ENCODE measurements at places on chromosomes 13 and 19.
A peak's percentile ranks its signal among the peaks of the same experiment; 100 is the strongest.

DNA sequence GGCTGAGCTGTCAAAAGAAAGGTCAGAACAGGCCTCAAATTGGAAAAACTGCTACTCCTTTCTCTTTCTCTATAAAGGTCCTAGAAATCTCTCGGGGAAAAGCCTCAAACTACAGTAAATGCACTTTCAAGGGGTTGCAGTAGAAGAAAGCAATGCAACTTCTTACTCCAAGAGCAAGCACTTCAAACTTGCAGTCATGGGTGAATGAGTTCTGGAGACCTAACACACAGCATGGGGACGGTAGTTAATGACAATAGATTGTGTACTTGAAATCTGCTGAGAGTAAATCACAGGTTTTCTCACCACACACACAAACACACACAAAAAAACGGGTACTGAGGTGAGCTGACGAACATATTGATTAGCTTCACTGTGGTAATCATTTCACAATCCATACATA lies 11.8 kb downstream of the TUBGCP3 start:
- DNase-seq, result no peak

DNA sequence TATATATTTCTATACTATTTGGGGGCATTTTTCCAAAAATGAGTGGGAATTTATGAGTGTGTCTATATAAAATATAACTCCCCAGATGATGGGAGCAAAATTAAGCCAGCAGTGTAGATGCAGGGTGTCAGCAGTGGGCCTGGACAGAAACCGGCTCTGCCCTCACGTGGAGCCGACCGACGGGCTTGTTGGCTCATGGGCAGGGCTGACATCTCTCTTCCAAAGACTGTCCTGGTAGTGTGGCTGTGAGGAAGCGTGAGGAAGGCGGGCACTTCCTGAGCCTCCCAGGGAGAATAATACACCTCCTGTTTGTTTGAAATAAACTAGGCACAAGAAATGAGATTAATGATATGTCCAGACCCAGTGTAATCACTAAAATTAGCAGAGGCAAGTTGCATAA lies 206.5 kb downstream of the TEX29 start:
- no peak for DNase-seq

DNA sequence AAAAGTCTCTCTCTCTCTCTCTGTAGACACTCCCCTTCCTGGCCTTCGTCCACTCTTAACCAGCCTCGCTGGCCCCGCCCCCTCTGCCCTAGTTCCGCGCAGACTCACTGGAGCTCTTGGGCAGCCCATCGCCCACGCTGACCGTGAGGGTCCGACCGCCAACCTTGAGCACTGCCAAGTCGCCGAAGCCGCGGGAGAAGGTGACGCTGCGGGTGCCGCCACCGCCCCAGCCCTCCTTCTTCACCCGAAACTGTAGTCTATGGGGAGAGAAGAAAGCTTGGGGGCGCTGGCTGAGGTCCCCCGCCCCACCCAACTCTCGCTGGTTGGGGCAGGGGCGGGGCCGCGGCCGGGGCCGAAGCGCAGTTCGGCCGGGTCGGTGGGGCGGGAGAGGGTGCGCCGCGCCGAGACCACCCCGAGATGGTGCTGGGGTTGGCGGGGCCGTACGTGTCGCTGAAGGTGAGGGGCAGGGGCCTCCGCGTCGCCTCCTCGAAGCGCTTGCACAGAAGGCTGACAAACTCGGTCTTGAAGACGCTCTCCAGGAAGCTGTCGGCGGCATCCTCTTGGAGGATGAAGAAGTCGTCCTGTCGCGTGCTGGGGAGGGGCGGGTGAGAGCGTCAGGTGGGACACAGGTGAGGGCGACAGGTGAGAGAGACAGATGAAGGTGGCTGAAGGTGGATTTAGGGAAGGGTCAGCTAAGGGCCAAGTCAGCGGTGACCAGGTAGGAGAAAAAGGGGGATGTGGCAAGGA lies 12.6 kb upstream of the ZNF414 start:
- peak; percentile 87 for DNase-seq

DNA sequence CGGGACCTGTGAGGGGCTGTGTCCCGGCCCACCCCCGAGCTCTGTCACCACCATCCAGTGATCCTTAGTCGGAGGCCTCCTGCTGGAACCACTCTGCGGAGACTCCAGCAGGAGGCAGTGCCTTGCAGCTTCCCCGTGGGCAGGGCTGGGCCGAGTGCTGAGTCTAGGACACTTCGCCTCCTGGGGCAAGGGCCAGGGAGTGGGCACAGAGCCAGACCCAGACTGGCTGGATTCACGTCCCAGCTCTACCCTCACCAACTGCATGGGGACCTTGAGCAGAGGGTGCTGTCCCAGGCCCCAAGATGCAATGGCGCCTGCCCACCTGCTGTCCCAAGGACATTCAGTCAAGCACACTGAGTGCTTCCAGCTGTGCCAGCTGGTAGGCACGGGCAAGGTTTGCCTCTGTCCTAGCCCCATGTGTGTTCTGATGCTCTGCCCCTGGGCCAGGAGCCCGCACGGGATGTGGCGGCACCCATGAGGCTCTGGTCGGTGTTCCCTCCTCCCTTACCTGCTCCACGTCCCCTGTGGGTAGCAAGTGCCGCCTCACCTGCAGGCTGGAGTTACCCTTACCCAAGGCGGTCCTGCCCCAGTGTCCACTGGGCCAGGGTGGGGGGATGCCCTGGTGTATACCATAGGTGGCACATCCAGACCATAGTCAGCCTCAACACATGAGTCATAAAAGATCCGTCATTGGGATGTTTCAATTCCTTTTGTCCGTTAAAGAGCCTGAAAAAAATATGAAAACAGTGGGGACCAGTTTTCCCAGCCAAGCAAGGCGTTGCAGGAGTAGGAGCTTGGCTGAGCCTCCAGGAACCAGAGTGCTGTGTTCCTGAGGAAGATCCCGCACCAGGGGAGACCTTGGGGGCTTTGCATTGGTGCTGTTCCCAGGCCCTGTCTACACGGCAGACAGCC lies 7.4 kb downstream of the FZR1 start:
- DNase-seq, result no peak

DNA sequence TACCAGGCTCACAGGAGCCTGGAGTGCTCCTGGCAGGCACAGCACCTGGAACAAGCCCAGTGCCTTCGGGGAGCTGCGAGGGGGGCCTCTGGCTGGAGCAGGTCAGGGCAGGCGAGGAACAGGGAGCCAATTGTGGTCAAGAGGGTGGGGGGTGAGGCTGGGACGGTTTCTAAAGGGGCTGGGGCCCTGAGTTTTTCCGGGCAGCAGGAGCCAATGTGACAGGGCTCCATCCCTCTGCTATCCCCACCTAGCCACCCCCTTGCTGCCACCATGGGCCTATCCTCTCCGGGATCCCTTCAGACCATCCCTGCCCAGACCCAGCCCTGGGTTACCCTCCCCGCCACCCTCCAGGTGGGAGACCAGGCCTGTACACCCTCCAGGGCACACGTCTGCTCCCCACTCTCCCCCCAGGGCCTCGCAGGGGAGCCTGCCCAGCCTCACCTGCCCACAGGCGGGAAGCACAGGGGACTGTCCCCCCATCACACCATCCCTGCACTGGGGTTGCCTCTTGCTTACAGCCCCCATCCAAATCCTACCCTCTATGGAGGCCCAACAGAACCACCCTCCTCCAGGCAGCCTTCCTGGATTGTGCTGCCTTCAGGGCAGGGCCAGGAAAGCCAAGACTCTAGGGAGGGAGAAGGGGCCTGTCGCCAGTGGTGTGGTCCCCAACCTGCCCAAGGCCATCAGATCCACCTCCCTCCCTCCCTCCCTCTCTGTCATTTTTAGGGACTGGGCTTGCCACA lies 121.0 kb downstream of the URI1 start:
- no peak for DNase-seq

GRCh38 chr13:27425918-27426630 lies 1.7 kb downstream of the GTF3A start:
- peak; percentile 98 for DNase-seq

DNA sequence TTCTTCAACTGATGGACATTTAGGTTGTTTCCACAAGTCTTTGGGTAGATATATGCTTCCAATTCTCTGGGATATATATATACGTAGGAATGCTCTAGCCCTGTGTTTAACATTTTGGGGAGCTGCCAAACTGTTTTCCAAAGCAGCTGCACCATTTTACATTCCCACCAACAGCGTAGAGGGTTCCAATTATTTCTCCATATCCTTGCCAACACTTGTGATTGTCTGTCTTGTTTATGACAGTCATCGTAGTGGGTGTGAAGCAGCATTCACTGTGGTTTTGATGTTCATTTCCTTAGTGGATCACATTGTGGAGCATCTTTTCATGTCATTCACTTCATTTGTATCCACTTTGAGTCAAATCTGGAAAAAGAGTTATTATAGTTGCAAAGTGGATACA lies 4.7 kb upstream of the CBLC start:
- no peak for DNase-seq

DNA sequence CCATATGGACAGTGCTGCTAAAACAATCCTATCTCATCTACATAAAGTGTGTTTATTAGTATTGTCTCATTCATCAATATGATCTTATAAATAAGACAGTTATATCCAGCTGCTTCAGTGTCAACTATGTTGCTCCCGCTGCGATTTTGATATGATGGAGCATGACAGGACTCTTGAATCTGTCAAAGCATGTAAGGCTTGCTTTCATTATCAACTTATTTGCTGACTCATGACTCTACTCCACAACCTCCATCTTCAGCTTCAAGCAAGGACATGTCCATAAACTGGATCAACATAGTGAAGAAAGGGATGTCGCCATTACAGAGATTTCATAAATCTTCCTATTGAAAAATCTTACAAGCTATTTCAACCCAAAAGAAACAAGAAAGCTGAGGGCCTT lies 2812.6 kb downstream of the PCDH9 start:
- DNase-seq, result no peak

- no peak for DNase-seq
Measured at GRCh38 chr19:16530540-16531379, 11.5 kb downstream of the CHERP start.

GRCh38 chr19:937259-937694 lies 11.4 kb downstream of the ARID3A start:
- no peak for DNase-seq

DNA sequence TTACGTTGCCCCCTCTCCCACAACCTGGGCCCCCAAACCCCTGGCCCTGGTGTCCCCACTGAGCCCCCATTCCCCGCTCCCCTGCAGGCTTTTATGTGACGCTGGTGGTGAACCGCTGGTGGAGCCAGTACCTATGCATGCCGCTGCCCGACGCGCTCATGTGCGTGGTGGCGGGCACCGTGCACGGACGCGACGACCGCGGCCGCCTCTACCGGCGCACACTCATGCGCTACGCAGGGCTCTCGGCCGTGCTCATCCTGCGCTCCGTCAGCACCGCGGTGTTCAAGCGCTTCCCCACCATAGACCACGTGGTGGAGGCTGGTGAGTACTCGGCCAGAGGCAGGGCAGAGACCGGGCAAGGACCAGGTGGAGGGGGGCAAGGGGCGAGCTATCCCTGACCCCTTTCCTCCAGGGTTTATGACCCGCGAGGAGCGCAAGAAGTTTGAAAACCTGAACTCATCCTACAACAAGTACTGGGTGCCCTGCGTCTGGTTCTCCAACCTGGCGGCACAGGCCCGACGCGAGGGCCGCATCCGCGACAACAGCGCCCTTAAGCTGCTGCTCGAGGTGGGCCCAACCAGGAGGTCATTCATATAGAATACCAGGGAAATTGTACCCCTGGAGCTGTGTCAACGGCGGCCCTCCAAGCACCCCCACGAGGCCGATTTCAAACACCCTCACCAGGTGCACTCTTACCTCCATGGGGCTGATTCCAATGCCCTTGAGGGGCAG lies 3.0 kb downstream of the BEST2 start:
- no peak for DNase-seq

- no peak for DNase-seq
Measured at GRCh38 chr13:81738364-81738763, 1397.4 kb upstream of the SPRY2 start.

DNA sequence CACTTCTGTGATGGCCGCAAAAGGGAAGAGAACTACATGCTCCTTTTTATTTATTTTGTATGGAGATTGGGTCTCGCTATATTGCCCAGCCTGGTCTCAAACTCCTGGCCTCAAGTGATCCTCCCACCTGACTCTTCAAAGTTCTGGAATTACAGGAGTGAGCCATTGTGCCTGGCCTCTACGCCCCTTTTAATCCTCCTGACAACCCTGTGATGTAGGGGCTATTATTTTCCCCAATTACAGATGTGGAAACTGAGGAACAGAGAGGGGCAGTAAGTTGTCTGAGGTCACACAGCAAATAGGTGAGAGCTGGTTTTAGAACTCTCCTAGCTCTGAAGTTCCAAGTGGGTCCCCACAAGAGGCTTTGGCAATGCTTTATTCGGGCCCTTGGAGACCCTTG lies 11.7 kb downstream of the TJP3 start:
- DNase-seq, result no peak

- DNase-seq, result no peak
Measured at GRCh38 chr13:26721251-26722121, 39.1 kb downstream of the GPR12 start.

- DNase-seq, result peak; percentile 91
Measured at GRCh38 chr13:98509271-98510155, 67.4 kb downstream of the STK24 start.

- DNase-seq, result no peak
Measured at GRCh38 chr19:39436350-39436716, 584 bp upstream of the RPS16 start.

GRCh38 chr19:11361771-11362731 lies 6.8 kb downstream of the PLPPR2 start:
- no peak for DNase-seq

- DNase-seq, result no peak
Measured at GRCh38 chr19:41995959-41996797, 2.1 kb upstream of the ATP1A3 start.

GRCh38 chr19:615619-616018 lies 17.7 kb downstream of the POLRMT start:
- no peak for DNase-seq

- DNase-seq, result peak; percentile 89
Measured at GRCh38 chr13:33262062-33262487, 23.5 kb downstream of the STARD13 start.

DNA sequence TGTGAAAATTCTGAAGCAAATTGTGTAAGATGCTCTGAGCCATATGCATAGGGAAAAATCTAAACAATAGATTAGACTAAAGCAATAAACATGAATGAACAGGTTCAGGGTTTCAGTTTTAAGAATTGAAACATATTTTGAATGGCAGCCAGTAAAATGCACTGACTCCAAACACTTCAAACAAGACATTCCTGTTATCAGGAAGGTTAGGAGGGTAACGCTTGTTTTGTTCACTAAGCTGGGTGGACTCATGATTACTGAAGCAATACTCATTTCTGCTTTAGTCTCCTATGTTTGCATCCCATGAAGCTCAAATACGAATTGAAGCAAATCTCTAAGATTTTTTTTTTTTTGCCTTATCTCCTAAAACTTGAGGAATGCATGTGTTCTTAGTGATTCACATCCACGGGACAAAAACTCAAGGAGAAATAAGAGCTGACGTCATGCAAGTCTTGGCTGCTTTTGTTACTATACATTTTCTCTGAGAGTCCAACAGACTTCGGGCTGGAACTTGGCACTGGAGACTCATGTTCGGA lies 29.1 kb upstream of the IGFL4 start:
- DNase-seq, result no peak
